ENCODE measurements at places on chromosomes 5 and 9.
A peak's percentile ranks its signal among the peaks of the same experiment; 100 is the strongest.

DNA sequence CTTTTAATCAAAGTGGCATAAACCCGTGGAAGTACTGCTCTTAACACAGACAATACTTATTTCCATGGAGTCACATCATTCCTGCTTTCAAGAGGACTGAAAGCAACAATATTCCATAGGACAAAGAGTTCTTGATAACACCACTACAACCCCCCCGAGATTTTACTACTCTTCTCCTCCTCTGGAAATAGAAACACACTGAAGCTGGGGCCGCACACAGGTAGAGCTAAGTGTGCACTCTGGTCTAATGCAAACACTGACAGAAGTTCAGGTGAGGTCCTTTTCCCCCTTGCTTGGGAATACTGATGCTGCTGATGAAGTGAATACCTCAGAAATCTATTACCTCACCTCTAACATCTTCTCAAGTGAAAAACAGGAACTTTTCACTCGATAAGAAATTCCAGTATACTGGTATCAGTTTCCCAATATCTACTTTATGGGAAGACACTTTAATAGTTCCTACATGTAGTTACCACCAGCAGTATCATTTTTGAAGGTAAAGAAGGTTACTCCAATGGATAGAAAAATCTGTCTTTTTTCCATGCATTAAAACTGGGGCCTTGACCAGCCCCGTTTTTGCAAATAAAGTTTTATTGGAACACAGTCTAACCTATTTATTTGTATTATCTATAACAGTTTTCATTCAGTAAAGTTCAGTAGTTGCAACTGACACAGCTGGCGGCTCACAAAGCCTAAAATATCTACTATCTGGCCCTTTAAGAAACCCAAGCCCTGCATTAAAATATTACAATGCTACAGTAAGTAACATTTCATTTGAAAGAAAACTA lies 50.0 kb downstream of the GOLPH3 start:
- DNase-seq: no peak

- no peak for DNase-seq
Measured at GRCh38 chr9:135804581-135805421, 102.5 kb downstream of the CAMSAP1 start.

DNA sequence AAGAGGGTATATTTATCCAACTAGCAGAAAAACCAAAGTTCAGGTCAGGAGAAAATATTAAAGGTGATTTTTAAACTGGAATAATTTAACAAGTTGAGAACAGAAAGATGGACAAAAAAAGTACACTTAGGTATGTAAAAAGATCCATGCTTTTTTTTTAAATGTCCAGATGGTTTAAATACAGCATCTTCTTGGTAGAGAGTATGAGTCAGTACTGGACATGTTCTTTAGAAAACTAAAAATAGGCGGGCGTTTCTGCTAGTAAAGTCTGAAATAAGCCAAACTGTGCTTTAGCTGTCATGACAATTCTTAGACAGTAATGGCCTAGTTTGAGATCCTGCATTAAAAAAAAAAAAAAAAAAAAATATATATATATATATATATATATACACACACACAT lies 255.9 kb upstream of the ST8SIA4 start:
- peak; percentile 82 for DNase-seq

DNA sequence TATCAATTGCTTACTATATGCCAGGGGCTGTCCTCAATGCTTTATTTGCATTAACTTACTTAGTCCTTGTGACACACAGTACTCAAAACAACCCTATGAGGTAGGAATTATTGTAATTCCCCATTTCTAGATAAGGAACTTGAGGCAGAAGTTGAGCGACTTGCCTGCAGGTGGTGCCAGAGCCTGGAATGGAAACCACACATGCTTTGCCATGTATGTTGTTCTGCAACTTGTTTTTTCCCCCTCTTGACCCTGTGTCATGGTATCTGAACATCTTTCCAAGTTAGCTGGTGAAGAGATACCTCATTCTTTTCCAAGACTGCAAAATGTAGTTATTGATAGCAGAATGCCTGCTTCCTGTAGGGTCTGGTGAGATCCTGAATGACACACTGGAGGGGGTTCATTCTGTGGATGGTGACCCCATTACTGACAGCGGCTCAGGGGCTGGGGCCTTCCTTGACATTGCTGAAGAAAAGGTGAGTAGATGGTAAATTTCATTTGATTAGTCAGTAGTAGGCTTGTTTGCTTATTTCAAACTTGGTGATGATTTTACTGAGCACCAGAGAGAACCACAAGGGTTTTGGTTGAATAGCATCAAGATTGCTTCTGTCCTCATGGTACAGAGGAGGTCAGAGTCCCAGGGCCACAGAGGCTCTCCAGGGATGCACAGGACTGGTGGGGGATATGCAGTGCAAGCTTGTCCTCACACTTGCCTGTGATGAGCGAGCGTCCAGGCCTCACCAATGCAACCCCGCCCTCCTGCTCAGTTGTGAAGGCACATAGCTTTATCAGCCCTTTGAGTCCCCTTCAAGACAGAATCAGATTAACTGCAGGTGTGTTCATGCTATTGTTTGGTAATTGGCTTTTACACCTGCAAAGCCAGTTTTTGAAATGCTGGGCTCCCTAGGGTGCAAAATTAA lies 57.0 kb downstream of the COL15A1 start:
- DNase-seq: peak; percentile 78

DNA sequence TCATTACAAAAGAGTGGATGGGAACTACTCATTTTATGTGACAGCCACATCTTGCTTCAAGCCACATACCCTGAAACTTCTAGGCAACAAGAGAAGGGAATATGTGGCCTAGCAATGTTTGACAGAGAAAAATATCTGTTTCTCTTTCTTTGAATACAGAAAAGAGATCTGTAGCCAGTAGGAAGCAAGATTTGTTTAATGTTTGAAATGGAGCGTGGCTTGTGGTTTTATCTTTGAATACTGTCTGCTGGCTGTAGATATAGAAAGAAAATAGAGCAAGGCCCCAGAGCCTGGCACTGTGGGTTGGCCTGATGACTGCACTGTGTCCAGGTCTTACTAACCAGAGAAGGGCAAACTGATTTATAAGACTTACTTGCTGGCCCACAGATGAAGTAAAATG lies 133.8 kb downstream of the ARHGEF28 start:
- no peak for DNase-seq

DNA sequence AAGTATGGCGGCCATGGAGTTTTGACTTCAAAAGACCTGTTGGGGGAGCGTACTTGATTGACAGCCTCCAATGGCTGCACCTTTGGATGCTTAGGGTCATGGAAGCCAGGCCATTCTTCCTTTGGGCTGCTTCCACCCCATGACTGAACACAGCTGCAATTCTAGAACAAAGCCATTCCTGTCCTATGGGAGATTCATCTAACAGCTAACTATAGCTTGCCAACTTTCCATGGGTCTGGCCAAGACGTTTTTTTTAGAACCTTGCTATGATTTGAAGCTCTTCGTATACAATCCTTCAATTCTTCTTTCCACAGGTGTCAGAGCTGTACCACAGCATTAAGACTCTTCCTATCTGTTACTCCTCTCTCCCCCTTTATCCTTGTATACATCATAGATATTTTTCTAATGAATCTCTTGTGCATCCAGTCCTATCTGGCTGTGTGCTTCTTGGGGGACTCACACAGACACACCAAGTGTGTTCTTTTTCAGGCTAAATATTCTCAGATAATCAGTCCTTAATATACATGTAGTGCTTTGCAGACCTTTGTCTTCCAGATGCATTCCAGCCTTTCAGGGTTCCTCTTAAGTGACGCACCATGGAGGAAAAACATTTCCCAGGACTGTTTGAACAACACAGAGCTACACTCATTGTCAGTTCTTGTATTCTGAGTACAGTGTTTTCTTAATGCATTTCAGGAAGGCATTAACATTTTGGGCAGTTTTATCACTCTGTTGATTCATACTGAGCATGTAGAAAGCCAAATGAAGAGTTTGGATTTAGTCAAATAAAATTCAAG lies 198.9 kb downstream of the TAF11L14 start:
- peak; percentile 15 for DNase-seq

DNA sequence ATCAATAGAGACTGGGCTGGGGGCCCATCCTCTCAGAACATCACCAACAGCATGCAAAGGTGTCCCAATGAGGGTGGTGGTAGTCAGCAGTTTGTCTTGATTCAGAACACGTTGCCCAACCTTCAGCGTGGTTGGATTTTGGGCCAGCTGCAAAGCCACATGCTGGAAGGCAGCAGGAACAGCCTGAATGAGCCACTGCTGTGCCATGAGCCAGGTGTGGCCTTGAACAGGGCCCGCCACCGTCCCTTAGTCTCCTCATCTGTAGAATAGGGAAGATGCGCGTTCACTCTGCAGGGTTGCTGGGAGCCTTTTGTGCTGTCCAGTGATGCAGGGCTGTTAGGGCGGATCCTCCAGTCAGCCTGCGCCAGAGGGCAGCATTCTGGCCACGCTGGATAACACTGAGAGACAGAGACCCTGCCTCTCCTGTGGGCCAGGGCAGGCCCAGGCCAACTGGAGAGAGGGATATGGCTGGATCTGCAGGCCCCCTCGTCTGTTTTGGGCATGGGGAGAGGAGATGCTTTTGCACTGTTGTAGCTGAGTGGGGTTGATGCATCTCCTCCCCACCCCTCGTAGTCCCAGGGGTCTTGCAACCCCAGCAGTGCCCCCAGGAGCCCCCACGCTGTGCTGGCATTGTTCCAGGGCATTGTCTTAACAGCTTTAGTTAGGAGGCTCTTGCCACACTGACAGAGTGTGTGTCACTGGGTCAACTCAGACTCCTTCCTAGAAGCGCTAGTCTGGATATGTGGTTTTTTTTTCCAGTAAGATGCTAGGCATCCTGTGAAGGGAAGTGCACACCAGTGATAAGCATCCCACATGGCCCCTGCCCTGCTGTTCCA lies 42.1 kb downstream of the SLC46A2 start:
- DNase-seq: no peak

DNA sequence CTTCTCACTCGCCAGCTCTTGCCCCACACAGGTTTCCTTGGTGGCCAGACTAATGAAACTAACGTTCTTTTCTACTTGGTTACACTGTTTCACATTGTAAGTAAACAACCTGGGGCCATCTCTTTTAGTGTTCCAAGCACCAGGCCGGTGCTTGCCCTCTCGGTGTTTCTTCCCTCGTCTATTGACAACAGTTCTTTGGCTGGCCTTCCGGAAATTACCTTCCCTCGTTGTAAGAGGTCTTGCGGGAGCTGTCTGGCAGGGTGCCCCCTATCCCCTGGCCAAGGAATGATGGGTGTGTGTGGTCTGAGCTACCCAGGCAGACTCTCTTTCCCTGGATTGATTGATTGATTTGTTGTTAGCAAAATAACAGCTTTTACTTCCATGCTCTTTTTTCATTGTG lies 918 bp upstream of the MYMK start:
- DNase-seq: no peak

GRCh38 chr5:129410488-129410887 lies 49.6 kb upstream of the ADAMTS19 start:
- DNase-seq: no peak

GRCh38 chr5:36060420-36060887 lies 6.2 kb downstream of the UGT3A2 start:
- no peak for DNase-seq

DNA sequence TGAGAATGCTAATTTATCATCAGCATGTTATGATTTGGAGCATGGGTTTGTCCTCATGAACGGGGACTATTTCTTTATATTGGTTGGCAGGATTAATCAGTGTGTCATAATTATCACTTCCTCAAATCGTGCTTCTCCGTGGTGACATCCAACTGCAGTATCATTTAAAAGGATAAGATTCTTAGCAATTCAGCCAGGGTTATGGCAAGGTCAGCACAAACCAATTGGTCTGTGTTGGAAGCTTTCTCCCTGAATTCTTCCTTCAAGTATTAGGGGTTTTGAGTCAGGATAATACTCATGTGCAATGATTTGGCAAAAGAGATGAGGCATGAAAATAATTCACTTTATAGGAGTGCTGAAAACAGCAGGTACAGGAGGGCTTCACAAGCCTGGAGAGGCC lies 5.5 kb upstream of the CAMLG start:
- DNase-seq: no peak

- no peak for DNase-seq
Measured at GRCh38 chr5:133885566-133885965, 82.9 kb downstream of the C5orf15 start.

DNA sequence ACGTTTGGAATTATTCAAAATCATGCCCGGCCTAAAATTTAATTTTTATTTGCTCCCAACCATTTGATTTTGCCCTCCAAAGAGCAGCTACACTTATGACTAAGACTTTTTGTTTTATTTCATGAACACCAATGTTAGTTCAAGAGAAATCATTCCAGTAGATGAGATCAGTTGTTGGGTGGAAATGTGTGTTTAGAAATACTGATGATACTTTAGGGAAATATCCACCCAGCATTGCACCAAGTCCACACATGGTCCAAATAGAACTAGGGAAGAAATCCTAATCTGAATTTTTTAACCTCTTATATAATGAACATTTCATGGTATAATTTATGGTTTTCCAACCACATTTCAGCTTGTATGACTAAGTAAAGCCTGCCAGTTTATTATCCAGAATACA lies 28.3 kb upstream of the GOLPH3 start:
- no peak for DNase-seq

DNA sequence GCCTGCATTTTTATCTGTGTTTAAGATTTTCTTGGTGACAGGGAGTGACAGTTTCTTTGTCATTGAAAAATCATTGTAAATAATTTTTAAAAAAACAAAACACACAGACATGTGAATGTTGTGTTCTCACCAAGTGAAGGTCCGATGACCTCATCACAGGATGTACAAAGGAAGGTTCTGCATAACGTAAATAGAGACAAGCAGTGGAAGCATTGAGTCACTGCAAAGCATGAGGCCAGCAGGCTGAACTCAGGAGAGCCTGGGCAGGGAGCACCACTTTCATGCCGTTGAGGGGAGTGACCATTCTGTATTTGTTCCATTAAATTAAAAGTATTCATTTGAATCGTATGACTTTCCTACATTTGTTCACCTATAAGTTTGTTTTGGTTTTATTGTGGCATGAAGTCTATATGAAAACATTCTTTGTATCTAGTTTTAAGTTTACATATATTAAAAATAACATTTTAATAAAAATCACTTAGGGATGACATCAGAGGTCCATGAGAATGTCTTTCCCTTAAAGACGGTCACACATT lies 70.4 kb upstream of the TLE1 start:
- peak; percentile 66 for DNase-seq

- DNase-seq: peak; percentile 79
Measured at GRCh38 chr9:37575921-37576721, at the start of gene FBXO10. Gene FBXO10 (minus strand): TSS chr9:37576380. CDS start chr9:37541768, 34,612 bp downstream.

GRCh38 chr9:92795000-92795399 lies 30.4 kb upstream of the BICD2 start:
- no peak for DNase-seq

DNA sequence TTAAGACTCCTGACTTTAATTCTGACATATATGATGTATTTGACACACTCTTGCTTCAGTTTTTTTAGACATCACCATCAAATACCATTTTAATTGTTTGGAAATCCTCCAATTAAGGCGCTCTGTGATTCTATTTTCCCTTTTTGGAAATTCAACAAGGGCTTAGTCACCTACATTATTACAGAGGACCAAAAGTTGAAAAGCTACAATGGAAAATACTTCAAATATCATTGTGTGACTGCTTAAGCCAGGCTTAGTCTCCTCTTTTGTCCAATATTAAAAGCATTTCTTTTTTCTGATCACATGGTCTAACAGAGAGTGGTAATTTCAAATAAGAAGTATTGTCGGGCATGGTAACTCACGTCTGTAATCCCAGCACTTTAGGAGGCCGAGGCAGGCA lies 160.3 kb downstream of the CEMIP2 start:
- no peak for DNase-seq

GRCh38 chr9:137136261-137136880 lies 2.6 kb upstream of the GRIN1 start:
- DNase-seq: no peak

Measured in umbilical cord (tissue), 2 donors.